ENCODE measurements at places on chromosomes 3 and 15.

- DNase-seq = no peak
These were observed 34.5 kb downstream of the FEM1B start for GRCh38 chr15:68311859-68312557.

DNA sequence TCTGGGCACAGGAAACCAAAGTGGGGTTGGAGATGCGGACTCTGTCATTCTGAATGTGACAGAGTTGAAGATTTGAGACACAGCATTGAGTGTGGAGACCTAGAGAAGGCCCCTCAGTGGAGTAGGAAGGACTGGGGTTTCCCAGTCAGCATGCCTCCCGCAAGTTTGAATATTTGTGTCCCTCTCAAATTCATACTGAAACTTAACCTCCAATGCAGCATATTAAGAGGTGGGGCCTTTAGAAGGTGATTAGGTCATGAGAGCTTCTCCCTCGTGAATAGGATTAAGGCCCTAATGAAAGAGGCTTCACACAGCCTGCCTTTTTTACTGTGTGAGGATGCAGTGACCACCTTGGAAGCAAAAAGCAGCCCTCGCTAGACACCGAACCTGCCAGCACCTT lies 8.0 kb downstream of the HDDC3 start:
- DNase-seq = no peak

GRCh38 chr3:151445273-151446001 lies 15.4 kb downstream of the IGSF10 start:
- DNase-seq = no peak

- DNase-seq = no peak
These were observed 32.9 kb upstream of the FBLN2 start for GRCh38 chr3:13515786-13516759.

GRCh38 chr3:84724877-84725276 lies 233.9 kb upstream of the CADM2 start:
- no peak for DNase-seq

- DNase-seq = no peak
These were observed 10.2 kb upstream of the MAPK6 start for GRCh38 chr15:52008698-52009434.

GRCh38 chr15:93067649-93068085 lies 21.3 kb downstream of the RGMA start:
- no peak for DNase-seq

DNA sequence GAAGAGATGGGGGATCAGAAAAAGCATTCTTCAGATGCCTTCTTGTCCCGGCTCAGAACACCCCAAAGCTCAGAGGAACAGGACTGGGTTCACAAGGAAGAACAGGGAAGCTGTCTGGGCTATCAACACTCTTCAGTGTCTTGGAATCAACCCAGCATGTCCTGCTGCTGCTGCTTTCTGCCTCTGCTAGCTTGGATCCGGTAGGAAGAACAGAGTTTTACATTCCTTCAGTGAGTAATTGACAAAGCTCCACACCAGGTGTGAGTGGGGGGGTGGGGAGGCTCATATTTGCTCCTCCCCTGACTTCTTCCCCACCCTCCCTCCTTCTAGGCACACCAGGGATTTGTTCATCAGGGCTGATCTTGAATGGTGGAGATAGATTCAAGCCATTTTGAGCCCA lies 13.1 kb upstream of the ETV5 start:
- DNase-seq = peak; percentile 48

GRCh38 chr3:54240-54639 lies 142.3 kb upstream of the CHL1 start:
- DNase-seq = no peak

DNA sequence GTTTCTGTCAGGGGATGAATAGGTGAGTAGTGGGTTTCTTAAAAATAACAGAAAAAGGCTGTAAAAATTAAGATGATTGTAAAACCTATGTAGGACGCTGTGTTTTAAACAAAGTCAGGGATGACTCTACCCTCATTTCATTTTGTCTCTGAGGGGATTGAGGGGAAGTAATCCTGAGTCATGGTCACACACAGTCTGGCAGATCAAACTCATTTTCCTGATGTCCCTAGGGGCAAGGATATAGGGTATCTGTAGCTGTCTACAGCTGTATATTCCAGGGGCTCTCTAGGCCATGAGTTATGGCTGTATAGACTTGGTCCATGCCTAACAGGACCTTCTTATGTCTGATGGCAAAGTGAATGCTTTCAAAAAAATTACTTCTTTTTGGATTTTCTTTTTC lies 421.1 kb downstream of the PDCD6IP start:
- DNase-seq = no peak

DNA sequence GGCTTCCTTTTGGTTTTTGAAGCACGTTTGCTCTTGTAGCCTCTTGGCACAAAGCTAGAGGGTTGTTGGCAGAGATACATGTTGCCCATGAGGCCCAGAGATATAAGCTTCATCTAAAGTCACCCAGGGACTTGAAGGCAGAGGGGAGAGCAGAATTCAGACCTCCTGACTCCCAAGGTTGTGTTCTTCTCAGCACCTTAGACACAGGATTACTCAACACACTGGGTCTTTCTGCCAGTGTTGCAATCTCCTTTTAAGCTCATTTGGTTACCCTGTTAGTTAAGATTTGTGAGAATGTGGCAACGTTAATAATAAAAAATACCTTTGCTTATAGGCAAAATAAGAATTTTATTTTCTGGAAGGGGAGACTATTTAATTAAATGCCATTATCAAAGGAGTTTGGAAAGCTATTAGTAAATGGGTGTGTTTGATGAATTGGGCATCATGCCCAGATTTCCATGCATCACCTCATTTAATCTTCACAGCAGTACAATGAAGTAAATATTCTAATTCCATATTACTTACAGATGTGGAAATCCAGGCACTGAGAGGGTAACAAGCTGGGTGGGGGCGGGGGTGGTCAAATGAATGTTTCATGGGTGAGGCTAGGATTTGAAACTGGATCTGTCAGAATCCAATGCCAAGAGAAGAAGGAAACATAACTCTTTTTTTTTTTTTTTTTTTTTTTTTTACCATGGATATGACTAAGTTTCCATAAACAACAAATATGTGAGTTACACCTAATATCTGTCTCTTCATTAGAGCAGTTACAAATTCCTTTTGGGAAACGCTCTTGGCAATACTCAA lies 183.3 kb downstream of the NR1D2 start:
- DNase-seq = no peak

DNA sequence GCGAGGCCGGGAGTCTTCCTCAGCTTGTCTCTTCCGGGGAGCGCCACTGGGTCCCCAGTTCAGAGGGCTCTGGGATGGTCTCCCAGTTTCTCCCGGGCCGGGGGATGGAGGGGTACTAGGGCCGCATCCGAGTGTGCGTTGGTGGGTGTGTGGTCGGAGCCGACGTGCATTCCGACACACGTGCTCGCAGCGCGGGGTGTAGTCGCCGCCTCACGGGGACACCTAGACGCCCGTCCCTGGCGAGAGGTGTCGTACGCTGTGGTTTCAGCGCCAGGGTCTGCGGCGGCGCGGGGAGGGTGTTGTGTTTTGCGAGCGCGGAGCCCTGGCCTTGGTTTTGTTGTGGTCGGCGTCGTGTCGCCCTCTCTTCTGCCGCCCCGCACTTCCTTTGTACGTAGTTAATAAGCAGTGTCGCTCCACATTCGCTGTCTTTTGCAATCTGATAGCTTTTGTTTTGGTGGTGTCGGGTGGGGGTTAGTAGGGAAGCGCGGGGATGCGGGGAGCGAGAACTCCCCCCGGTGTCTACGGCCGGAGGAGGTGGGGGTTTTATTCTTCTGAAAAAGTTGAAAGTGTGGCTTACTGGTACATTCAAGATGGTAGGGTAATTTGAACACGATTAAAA lies 2.2 kb downstream of the IGF1R start:
- DNase-seq = no peak

GRCh38 chr3:41450416-41451231 lies 251.3 kb downstream of the CTNNB1 start:
- DNase-seq = peak; percentile 15

- no peak for DNase-seq
These were observed 122.6 kb downstream of the EPHB1 start for GRCh38 chr3:134917631-134918030.

DNA sequence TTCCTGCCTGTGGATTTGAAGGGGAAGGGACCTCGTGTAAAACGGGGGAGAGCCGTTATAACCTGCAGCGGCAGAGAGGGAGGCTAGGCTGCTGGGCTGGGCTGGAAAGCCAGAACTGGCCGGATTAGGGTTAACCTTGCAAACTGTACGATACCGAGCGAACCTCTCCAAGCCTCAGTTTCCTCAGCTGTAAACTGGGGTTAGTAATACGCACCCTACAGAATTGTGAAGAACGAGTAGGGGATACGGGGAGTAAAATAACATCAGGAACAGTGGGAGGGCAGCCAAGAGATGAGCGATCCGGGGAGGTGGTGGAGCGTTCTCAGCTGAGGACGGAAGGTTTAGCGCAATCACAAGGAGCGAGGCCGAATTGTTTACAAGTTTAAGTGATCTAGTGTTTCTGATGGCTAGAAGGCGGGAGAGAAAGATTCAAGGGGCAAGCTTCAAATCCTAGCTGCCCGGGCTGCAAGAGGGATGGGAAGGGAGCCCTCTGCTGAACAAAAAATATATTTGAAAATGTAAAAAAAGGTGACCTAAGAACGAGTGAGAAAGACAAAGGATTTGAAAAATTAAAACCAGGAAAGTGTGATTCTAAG lies 768 bp upstream of the SEMA5B start:
- DNase-seq = no peak

- DNase-seq = no peak
These were observed 76.5 kb downstream of the HMG20A start for GRCh38 chr15:77497110-77497737.

- no peak for DNase-seq
These were observed 9.3 kb upstream of the FBN1 start for GRCh38 chr15:48654801-48655200.

- DNase-seq = peak; percentile 86
These were observed 326.3 kb upstream of the ICE2 start for GRCh38 chr15:60804986-60805949.

- DNase-seq = no peak
These were observed 525.0 kb downstream of the GABRG3 start for GRCh38 chr15:27495963-27496459.

- DNase-seq = no peak
These were observed 35.8 kb upstream of the LRTM1 start for GRCh38 chr3:54963641-54964040.

DNA sequence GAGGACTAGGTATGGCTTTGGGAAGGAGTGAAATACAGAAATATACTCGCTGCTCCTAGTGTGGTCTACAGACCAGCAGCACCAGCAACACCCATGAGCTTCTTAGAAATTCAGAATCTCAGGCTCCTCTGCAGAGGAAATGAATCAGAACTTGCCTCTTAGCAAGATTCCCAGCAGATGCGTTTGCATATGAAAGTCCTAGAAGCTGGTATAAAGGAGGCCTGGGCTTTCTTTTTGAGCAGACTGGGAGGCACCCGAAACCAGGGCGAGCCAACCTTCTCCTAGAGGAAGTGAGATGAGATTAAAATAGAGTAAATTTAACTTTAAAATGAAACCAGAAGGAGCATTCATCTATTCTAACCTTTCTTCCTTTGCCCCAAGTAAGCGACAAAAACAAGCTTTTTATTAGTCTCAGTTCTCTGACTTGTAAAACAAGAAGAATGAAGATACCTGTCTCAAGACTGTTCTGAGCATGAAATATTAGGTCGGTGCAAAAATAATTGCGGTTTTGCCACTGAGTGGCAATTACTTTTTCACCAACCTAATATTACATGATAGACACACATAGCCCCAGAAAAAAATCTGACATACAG lies 140.0 kb downstream of the PDZRN3 start:
- peak; percentile 78 for DNase-seq

DNA sequence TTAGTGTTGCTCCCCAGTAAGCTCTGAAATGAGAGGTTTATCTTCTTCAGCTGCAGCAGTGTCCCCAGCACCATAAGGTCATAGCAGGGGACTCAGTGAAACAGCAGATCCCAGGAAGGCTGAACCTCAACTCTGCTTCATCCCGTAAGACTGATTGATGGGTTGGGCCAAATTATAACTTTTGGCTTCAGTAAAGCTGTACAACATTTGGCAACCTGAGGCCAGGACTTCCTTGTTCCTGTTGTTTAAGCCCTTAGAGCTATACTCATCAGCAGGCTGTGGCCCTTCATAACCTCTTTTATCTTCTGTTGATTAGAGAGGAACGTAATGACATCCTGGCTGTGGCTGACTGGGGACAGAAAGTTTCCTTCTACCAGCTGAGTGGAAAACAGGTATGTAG lies 29.0 kb downstream of the IFT122 start:
- no peak for DNase-seq

- DNase-seq = no peak
These were observed 129.7 kb upstream of the UBE2E1 start for GRCh38 chr3:23676093-23676492.

DNA sequence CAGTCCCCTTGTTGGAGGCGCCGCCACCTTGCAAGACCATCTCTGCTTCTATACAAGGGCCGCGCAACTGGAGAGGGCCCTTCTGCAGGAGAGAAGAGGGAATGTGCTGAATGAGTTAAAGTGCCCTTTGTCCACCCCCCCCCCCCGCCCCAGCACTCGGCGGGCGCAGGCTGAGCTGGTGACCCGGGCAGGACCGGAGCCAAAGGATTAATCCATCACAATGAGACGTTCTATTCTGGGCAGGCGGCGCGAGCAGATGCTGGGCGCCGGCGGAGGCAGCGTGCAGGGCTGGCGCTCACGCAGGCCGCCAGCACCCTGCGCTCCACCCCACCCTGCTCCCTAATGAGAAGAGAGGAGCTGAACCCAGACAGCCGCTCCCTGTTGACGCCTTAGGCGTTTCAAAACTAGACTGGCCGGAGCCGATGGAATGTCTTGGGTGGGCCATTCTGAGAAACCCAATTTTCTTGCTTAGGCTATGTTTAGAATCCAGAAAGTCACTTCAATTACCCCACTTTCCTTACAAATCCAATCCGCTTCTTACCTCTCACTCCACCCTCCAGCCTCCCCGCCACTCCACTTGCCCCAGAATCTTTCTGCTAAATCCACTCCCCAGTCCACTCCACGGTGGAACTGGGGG lies 32.9 kb downstream of the GJD2 start:
- no peak for DNase-seq

DNA sequence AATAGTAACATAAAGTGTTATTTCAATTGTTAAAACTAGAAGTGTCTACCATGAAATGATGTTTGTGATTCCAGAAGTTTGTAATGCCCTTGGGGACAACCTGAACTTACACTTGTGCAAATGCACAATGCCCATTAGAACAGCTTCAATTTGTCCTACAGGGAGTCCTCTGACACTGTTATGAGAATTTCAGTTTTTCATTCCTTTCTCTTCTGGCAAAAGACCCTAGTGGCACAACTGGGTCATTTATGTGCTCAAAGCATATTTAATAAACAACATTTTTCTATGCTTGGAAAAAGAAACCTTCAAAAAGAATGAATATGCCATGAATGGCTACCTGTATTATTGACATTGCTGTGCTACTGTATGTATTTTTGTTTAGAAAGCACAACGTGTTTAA lies at the start of gene OR5H1:
OR5H1 (plus strand) TSS at position 301 of the 400 bp plus-strand sequence. CDS start 1,977 bp downstream, outside the sequence.
- no peak for DNase-seq

DNA sequence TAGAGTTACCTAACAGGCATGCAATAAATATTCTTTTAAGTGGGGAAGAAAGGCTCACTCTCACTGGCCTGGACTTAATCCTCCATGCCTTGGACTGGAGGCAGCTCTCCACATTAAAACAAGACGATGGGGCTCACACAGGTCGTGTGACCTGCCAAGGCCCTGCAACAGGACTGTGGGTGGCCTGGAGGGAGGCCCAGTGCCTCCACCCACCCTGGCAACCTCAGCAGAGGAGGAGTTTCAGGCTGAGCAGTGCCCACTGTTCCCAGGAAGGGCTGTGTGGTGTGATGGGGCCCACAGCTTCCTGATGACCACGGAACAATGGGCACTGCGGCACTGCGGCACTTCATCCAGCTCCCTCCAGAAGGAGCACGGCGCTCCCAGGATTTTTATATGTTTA lies 5.5 kb downstream of the UROC1 start:
- DNase-seq = no peak

GRCh38 chr15:97791824-97792792 lies 168.4 kb upstream of the ARRDC4 start:
- DNase-seq = no peak
